ENCODE measurements at places on chromosomes 1 and 21.

- DNase-seq = no peak
These were observed 1.3 kb upstream of the THAP3 start for GRCh38 chr1:6623269-6623965.

- no peak for DNase-seq
These were observed 11.2 kb downstream of the PTPRF start for GRCh38 chr1:43541721-43542401.

DNA sequence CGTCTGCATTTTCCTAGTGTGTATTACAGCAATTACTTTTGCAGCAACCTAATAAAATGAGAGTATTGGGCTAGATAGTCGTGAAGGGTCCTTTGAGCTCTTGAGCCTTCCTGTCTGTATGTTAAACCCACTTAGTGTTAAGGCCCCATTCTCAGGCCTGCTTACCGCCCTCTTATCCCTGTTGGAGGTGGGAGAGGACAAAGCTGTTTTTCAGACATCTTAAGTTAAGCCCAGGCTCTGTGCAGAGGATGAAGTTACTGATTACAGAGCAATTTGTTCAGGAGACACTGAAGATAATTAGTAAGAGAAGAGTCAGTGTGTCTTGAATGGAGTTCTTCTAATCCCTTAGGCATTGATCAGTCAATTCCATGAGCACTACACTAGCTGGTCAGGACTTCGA, 114.6 kb downstream of the UCK2 start:
- DNase-seq = no peak

- DNase-seq = no peak
These were observed 20.9 kb downstream of the NTMT2 start for GRCh38 chr1:170166518-170167180.

DNA sequence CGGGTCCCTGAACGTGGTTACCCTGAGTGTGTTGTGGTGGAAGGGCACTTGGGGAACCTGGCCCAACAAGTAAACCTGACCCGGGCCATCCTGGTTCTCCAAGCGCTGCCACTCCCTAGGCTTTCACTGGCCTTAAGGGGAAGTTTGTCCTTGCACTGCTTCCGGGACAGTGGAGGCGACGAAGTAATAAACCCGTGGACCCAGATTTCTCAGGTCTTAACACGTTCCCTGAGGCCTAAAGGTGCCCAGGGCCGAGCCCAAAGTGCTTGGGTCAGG, 261 bp upstream of the CCDC24 start:
- DNase-seq = no peak

GRCh38 chr1:54577612-54578011, 29.6 kb downstream of the ACOT11 start:
- peak; percentile 31 for DNase-seq

GRCh38 chr1:19315378-19316198, 3.5 kb downstream of the SLC66A1 start:
- peak; percentile 73 for DNase-seq

DNA sequence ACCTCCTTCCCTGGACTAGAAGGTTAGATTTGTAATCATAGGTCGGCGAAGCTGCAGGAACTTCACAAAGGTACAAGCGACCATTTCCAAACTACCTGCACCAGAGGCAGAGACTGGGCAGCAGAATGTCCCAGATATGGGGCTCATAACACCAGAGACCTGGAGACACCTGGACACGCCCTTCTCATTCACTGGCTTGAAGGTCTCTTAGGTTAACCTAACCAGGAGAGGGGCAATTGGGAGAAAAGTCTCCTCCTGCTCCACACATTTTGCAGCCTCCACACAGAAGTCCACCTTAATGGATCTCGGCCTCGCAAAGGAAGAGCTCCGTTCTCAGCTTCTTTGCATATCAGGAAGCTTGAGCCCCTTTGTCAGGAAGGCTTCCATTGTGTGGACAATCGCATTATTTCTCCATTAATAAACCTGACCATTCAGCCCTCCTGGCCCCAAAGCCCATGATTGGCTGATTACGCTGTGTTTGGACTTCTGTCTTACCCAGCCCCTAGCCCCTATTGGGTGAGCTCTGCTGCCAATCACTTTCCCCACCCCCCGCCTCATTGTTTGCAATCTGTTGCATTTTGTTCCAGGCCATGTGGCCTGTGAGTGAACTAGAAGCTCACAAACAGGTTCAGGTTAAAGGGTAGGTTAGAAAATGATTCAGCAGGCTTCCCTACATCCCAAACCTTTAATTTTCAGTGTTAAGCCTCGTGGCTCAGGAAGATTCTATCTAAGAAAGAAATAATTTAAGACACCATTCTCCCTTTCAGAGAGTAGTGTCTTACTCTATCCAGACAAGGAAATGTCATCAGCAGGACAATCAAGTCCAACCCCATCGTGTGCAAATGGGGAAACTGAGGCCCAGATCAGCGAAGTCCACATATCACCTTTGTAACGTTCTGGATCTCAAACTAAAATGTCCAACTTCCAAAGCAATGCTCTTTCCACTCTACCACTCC, 2.8 kb downstream of the MYCL start:
- DNase-seq = peak; percentile 58

DNA sequence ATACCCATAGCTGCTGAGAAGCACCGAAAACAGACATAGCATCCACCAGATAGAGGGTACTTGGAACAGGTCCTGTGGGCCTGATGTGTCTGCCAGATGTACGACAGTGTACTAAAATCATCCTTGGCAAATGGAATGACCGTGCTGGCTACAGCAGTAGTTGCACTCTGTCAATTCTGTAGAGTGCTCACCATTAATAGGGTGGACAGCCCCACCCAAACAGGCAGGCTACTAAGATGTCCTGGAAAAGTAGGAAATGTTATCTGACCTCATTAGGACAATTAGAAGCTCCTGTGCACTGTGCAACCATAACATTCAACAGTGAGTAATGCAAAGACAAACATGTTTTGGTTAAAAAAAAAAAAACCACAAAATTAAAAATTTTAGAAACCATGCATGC, 106.2 kb downstream of the PTPN14 start:
- DNase-seq = peak; percentile 30

- DNase-seq = no peak
These were observed 106.3 kb upstream of the CSF3R start for GRCh38 chr1:36588972-36589371.

DNA sequence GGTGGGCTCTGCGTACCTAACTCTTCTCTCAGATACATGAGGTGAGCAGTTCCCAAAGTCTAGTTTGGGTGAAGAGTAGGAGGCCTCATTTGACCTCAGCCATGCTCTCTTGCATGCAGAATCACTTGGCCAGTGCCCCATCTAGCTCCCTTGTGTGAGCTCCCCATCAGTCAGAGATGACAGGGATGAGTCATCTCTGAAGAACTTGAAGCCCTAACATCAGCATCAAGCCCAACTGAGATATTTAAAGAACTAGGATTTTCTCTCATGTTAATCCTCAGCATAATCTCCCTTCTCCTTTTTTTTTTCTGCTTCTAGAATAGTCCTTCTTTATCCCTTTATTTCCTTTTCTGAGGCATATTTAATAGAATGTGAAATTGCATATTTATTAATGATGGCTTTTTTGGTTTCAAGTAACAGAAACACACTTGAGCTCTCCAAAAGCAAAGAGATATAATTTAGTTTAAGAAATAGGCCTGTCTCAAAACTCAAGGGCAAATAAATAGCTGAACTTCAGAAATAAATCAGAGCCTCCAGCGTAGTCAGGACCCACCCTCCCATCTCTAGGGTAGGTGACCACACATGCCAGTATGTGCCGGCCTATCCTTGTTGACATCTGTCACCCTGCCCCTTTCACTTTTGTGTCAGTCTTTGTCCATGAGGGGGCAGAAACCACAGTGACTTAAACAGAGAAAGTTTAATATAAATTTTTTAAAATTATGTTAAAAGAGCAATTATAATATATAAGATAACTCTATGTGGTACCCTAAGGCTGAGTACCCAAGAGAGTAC, 112.3 kb downstream of the TSEN15 start:
- DNase-seq = peak; percentile 76

- DNase-seq = peak; percentile 90
These were observed 2.8 kb downstream of the S100A6 start for GRCh38 chr1:153532769-153533599.

GRCh38 chr1:106717591-106717990, 338.9 kb upstream of the PRMT6 start:
- DNase-seq = no peak

- no peak for DNase-seq
These were observed 1.8 kb upstream of the SYT2 start for GRCh38 chr1:202711949-202712635.

DNA sequence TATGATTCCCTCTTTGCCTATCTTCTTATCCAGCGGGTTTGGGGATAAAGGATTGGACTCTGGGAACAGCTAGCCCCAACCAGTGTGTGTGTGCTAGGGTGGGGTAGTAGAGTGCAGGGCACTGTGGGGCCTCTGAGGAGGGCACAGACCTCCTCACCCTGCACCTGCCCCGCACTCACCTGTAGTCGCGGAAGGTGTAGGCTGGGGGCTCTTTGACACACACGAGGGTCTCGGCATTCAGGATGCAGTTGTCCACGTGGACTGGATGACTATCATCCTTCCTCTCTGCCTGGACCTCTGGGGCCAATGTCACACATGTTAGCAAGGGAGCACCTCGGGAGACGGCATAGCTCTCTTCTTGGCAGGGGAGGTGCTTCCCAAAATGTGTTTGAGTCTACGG, 8.0 kb upstream of the CLDN19 start:
- no peak for DNase-seq

GRCh38 chr1:91054780-91055481, 33.1 kb upstream of the ZNF644 start:
- no peak for DNase-seq

DNA sequence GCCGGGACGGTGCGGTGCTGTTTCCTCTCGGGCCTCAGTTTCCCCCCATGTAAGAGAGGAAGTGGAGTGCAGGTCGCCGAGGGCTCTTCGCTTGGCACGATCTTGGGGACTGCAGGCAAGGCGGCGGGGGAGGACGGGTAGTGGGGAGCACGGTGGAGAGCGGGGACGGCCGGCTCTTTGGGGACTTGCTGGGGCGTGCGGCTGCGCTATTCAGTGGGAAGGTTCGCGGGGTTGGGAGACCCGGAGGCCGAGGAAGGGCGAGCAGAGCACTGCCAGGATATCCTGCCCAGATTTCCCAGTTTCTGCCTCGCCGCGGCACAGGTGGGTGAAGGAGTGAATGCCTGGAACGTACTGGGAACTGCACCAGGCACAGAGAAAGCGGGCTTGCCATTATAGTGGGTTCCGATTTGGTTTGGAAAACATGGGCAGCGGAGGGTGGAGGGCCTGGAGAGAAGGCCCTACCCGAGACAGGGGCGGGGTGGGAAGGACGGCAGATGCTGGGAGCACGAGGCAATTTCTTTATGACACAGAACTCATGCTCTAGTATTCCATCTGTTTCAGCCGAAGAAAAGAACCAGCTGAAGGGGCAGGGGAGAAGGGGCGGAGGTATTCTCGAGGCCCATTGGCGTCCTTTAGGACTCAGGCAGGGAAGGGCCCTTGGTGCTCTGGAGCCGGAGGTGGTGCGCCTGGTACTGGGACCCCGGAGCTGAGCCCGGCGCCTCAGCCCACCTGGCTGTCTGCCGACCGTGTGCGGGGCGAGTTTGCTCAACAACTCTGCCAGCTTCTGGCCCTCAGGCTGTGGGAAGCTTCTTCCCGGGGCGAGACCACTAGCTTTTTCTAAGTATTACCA, 960 bp downstream of the PCSK9 start:
- no peak for DNase-seq

- no peak for DNase-seq
These were observed 23.4 kb upstream of the IKBKE start for GRCh38 chr1:206446688-206447421.

DNA sequence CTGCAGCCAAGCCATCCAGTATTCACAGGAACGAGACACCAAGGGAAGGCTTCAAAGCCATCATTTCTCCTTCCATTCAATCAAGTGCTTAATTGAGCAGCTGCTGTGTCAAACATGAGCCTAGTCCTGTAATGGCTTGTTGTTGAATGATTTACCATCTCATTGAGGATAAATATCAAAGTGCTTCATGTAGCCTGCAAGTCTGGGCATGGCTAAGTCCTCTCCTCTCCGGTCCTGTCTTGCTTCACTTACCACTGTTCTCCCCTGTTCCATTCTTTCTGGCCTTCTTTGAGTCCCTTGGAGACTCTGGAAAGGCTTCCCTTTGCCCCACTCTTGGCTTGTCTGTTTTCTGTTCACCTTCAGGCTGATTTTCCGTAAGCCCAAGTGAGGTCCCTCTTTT, 279.8 kb downstream of the PBX1 start:
- DNase-seq = no peak

GRCh38 chr1:220003610-220004299, 42.5 kb downstream of the EPRS1 start:
- no peak for DNase-seq

DNA sequence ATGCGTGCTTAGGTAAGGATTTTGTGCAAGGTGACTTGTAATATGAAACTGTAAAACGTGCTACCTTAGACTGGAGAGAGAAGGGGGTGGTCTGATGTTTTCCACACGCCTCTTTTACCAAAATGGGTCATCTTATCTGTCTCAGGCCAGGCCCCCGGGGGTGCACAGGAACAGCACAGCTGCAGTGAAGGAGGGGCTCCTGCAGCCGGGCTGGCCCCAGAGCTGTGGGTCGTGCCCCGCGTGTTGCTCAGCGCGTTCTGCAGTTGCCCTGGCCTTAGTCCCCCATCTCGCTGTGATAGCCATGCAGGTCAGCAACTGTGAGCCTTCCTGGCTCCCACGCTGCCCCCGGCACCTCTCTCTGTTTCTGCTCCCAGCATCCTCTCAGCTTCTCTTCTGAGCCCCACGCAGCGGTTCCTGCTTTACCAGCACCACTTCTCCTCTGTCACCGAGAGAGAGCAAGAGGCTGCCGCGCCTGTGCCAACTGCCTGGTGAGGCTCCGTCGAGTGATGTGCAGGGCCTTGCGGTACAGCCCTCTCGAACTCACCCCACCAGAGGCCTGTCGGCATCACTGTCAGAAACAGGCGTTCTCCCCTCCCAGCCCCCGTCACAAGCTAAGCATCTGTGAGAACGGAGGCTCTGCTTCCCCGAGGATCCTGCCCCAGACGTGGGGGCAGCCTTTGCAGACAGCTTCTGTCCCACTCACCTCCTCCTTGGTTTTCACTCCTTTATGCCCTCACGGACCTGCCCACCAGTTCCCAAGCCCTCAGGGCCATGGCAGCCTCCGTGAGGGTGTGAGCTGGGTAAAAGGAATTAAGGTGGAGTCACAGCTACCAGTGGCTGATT, 73.3 kb downstream of the ADARB1 start:
- DNase-seq = peak; percentile 25

DNA sequence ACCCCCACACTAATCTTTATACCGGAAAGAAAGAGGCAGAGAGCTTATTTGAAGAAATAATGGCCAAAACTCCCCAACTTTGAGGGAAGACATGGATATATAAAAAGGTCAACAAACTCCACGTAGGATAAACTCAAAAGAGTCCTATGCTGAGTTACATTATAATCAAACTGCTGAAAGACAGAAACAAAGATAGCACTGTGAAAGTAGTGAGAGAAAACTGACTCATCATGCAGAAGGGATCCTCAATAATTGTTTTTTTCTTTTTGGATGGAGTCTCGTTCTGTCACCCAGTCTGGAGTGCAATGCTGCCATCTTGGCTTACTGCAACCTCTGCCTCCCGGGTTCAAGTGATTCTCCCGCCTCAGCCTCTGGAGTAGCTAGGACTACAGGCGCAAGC, 48.5 kb upstream of the TTC39A start:
- no peak for DNase-seq

- no peak for DNase-seq
These were observed 507.7 kb upstream of the PRMT6 start for GRCh38 chr1:106548726-106549125.

- no peak for DNase-seq
These were observed 155.2 kb downstream of the GABPA start for GRCh38 chr21:25890001-25890400.
